ENCODE measurements at places on chromosomes 2 and 18. TPM values are rescaled to one million over a fixed set of nuclear protein-coding genes. Genes with fewer than 3 reads are reported as not detected.

Gene GPR17
- not detected for total RNA-seq

DNA sequence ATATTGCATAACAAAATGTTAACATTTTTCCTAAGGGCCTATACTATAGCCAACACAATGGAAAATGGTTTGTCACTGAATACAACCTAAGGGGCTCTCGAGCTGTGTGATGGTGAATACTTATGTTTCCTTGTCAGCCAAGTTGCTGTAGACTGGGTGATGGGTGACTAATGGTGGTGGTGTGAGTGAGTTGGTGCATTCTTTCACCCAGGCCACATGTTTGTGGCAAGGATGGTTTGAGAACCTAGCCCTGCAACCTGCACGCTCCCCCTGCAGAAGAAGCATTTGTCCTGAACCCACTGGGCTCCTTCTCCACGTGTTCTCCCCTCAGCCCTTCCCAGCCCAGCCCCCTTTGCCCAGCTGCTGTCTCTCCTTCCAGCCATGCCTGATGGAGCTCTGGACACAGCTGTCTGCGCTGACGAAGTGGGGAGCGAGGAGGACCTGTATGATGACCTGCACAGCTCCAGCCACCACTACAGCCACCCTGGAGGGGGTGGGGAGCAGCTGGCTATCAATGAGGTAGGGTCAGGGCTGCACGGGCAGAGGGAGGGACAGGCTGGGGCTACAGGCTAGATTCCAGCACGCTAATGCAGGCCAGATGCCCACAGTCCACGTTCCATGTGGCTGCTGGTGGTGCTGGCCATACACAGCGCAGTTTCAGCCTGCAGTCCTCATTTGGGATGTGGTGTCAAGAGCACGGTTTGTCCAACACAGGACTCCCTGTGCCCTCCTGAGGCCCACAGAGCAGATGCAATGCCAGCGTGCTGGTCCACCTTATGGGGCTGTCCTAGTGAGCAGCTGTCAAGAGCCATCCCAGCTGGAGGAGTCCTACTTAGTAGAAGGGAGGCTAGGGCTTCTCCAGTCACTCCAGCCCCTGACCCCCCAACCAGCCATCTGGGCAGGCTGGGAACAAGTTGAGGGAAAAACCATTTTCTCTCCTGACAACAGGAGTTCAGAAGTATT is 65.4 kb downstream of the FAM168B start:
- DNase-seq, result peak; percentile 9

GRCh38 chr2:216562696-216563435 is 64.2 kb downstream of the RPL37A start:
- DNase-seq, result no peak

Gene DCDC2C
- total RNA-seq, result not detected

Gene NEU4
- not detected for total RNA-seq

DNA sequence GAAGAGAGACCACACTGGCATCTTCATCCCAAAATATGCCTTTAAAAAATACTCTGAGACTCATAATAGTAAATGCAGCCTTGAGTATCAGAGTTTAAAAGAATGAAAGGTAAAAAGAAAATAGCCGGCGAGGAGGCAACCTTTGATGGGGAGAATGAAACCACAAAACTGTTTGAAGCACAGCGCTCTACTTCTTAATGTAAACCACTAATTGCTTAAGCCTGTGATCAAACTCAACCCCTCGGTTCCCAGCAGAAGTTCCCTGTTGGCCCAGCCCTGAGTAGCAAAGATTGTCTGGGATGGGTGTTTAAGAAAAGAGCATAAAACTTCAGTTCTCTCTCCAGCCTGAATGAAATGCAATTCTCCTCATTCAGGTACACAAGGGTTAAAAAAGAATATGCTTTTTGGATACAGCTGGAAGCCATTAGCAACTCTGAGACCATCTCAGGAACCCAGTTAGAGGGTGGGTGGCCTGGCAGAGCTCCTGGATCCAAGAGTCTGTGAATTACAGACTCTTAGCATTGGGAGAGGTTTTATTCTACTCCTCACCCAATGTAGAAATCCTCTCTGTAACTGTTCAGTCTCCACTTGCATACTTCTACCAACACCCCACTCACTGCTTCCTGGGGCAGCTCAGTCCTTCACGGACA is 44.8 kb downstream of the VIT start:
- no peak for DNase-seq

Gene KCNIP3
- 14.8 TPM for total RNA-seq

DNA sequence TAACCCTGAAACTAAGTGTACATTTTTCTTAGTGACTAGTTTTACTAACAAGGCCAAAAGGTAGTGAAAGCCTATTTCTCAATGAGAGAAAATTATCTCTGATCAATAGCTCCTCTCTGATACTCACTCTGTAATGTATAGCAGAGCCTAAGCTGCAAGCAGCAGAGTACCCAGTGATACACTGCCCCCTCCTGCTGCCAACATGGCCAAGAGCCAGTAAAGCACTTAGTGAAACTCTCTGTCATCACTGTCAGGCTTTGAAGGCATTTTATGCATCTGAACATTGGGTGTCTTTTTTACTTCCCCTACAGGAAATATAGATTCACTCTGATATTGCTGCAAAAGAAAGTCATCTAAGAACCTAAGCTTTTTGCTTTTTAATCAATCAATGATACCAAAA is 784.1 kb upstream of the CDH7 start:
- no peak for DNase-seq

- no peak for DNase-seq
Observed at GRCh38 chr2:121365061-121365460, 80.1 kb upstream of the TFCP2L1 start.

- DNase-seq, result no peak
Observed at GRCh38 chr18:27956001-27956640, 220.8 kb downstream of the CDH2 start.

DNA sequence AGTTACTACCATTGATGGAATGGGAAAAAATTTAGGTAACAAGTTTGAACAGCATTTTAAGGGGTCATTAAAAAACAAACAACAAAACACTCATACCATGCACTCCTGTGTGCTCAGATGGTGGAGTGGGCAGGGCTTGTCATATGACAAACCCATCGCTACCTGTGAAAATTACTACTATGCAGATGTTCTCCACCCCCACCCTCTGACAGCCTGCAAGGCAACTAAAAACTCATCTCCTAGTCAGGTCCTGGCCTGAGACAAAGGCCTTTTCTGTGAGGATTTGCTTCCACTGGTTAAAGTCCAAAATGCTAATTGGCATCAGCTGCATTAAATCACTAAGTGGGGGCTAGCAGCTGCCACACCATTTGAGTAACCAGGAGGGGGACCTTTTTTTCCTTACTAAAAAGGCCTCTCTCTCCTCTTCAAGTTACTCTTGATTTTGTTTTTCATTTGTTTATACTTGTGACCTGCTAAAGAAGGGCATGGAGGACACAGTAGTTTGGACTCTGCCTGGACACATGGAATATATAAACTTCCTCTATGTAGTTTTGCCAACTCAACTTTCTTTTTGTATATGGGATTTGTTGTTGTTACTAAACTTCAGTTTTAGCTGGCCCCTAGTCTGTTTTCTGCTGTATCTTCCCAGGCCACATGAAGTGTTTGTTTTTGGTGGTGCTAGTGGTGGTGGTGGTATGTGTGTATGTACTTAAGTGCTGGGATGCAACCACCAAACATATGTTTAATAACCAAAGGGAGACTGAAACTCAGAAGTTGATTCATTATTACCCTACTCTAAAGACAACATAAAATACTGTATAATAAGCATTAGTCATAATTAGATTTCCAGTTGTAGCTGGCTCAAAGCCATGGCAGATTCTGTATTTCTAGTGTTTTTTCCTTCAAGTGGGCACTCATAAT is 121.3 kb downstream of the MAP4K4 start:
- peak; percentile 84 for DNase-seq

- DNase-seq, result no peak
Observed at GRCh38 chr2:217920879-217921603, 81.8 kb downstream of the TNS1 start.

- no peak for DNase-seq
Observed at GRCh38 chr18:11994703-11995444, 13.6 kb downstream of the IMPA2 start.

DNA sequence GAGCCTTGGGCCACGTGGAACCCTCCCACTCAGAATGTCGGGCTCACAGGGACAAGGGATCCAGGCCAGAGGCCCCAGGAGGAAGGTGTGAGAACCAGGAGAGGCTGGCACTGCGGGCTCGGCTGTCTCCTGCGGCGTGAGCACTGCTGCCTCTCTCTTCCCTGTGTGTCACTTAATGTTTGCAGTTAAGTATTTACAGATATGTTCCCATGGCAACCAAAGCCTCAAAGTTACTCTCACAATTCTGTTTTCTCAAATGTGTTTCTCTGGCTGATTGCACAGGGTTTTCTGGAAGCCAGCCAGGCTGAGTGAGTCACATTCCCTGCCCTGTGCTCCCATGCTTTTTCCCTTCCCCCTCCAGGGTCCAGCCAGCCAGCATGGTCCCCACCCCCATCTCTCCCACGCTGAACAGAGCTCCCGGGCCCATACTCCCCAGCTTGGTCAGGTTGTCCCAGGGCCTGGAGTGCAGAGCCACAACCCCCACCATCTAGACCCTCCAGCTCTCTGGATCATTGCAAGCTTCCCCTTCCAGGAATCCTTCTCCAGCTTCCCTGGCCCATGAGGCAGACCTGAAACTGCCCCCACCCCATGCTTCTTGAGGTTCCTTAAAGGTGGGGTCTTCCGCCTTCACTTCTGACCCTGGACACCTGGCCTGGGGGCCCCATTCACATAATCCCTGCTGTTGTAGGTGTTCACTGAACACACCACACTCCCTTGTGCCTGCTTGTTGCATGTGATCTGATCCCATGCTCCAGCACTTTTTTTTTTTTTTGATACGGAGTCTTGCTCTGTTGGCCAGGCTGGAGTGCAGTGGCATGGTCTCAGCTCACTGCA is 265.9 kb downstream of the CELF4 start:
- DNase-seq, result peak; percentile 91

Measured in mammary epithelial cell (primary cell).